Stimulated activated CD4-positive, alpha-beta T cell treated with anti-CD3 and anti-CD28 coated beads, Interleukin-15, amount 100 ng/mL, for 48 hours (primary cell): ENCODE measurements at places on chromosomes 5 and 9.

DNA sequence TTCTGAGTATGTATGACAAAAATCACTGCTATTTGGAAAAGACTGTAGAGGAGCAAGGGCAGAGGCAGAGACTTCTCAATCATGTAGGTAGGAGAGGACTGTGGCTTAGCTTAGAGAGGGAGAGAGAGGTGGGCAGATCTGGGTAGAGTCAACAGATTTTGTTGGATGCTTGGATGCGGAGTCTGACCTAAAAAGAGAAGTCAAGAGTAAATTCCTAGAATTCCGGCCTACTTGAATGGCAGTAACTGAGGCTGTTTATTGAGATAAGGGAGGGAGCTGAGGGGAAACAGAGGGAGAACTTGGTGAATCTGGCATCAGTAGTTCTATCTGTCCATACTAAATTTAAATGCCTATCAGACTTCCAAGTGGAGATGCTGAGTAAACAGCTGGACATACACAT is 2.4 kb downstream of the TICAM2 start:
- DNase-seq = no peak

DNA sequence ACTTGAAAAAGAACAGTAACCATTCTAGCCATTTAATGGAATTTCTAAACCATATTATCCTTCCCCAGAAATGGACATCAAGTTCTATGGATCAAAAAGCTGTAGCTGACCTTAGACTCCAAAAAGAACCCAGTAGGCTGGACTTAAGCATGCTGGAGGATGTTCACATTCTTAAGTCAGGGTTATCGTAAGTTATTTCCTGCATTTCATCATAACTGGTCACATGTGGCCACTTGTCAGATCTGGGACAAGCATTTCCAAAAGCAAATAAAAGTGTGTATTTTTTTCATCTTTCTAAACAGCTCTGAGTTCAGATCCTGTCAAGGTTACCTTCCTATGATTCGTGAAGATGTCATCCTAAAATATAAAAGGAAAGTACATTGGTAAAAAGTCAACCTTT is 274.5 kb upstream of the PTGER4 start:
- DNase-seq = no peak

DNA sequence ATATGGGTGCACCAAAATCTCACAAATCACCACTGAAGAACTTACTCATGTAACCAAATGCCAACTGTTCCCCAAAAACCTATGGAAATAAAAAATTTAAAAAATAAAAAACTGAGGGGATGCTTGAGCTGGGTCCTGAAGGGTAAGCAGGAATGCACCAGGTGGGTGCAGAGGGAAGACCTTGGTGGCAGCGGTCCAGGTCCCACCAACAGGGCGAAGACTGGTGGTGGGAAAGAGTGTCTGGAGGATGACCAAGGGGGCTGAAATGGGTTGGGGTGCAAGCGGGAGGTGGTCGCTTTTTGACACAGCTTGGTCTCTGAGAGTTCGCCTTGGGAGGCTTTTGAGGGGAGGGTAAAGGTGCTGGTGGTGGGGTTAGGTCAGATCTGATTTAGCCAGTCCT is 3.3 kb upstream of the DAB2IP start:
- no peak for DNase-seq

- DNase-seq = no peak
These were observed 181.9 kb upstream of the TBCA start for GRCh38 chr5:77957931-77958521.

DNA sequence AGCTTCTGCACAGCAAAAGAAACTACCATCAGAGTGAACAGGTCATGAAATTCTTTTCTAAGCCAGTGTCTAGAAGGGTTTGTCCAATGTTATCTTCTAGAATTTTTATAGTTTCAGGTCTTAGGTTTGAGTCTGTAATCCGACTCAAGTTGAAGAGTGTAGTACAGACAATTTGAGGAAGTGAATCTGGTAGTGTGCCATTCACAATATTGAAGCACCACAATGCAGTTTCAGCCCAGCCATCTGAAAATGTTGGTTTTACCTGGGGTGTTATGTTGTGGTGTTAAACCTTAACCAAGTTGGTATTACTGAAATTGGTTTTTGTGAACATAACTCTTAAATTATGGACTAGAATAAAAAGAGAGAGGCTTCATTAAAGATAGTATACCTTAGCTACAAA is 77.2 kb downstream of the ADAMTS16 start:
- no peak for DNase-seq

DNA sequence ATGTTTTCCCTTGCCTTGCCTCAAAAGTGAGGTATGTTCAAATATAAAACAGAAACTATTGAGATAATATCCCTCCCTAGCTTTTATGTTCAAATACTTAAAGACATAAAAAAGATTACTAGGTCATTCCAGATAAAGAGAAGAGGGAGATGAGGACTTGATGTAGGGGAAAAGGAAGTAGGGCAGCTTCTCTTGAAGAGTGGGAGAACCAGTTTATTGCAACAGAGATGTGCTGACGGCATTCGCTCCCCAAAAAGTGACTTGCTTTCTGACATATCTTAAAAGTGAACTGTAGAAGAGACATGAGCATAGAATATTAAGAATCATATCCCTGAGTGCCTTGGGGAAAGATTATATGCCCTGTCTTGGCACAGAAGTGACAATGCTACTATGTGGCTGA is 330.2 kb upstream of the NREP start:
- DNase-seq = no peak

- DNase-seq = no peak
These were observed 154.1 kb downstream of the TAF11L14 start for GRCh38 chr5:17788351-17788750.

DNA sequence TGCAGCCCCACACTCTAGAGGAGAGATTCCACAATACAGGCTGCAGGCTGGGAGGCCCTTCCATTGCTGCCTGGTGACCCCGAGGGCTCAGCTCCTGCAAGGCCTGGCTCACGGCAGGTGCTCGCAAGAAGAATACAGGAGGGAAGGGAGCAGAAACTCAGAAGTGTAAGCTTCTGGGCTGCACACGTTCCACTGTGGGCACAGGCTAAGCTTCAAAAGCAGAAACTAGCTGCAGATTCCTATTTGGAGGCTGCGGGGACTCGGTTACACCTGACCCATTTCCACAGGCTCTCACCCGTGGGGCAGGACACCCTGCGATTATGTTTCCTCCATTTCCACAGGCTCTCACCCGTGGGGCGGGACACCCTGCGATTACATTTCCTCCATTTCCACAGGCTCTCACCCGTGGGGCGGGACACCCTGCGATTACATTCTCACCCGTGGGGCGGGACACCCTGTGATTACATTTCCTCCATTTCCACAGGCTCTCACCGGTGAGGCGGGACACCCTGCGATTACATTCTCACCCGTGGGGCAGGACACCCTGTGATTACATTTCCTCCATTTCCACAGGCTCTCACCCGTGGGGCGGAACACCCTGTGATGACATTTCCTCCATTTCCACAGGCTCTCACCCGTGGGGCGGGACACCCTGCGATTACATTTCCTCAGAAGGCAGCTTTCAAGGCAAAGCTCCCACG is 10.3 kb downstream of the LPCAT1 start:
- DNase-seq = no peak

- no peak for DNase-seq
These were observed 60.5 kb downstream of the ANKH start for GRCh38 chr5:14810928-14811572.

- no peak for DNase-seq
These were observed 232.0 kb downstream of the IRX1 start for GRCh38 chr5:3827624-3828023.

DNA sequence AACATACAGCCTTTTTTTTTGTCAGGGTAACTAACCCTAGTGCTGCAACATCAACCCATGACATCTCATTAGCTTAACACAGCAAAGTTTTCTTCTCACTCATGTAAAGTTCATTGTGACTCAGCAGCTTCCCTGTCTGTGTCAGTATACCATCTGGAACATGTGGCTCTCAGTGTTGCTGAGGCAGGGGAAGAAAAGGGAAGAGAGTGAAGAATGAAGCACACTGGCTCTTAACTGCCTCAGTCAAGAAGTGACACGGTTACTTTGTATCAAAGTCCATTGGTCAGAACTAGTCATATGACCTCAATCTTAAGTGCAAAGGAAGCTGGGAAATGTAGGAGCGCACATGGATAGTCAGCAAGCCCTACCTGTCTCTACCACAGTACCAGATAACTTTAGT is 185.0 kb upstream of the ELL2 start:
- DNase-seq = no peak

- DNase-seq = no peak
These were observed 70.9 kb upstream of the STXBP1 start for GRCh38 chr9:127541176-127541575.

DNA sequence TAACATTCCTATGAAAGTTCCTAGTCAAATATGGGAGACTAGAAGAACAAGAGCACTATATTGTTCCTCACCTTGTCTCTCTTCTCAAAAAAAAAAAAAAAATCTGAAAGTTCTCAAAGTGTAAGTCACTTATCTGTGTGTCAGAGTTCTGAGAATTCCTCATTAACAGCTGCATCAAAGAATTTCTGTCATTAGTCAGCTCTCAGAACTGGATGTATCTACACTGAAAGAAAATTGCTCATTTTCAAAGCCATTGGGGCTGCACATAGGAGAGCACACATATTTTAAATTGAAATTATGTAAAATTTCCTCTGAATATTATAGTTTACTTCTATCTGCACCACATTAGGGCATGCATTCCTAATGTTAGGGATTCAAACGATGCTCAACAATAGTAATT is 99.5 kb upstream of the FTMT start:
- DNase-seq = no peak

DNA sequence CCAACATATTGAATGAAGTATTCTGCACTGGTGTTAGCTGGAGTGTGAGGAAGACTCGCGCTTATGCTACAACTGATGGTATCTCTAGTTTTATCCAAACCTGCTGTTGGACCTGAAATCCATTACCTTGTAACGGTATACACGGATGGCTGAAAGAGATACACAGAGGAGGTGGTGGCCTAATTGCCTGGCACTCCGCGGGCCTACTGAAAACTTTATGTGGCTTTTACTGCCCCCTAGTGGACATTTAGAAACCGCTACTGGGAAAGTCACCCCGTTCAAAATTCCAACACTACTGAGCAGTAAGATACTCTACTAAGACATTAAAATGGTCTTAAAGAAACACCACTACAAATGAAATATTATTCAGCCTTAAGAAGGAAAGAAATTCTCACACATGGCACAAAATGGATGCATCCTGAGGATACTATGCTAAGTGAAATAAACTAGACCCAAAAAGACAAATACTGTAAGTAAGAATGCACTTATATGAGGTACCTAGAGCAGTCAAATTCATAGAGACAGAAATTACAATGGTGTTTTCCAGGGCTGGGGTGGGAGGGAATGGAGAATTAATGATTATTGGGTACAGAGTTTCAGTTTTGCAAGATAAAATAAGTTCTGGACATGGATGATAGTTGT is 100.4 kb downstream of the TTLL11 start:
- peak; percentile 17 for DNase-seq

DNA sequence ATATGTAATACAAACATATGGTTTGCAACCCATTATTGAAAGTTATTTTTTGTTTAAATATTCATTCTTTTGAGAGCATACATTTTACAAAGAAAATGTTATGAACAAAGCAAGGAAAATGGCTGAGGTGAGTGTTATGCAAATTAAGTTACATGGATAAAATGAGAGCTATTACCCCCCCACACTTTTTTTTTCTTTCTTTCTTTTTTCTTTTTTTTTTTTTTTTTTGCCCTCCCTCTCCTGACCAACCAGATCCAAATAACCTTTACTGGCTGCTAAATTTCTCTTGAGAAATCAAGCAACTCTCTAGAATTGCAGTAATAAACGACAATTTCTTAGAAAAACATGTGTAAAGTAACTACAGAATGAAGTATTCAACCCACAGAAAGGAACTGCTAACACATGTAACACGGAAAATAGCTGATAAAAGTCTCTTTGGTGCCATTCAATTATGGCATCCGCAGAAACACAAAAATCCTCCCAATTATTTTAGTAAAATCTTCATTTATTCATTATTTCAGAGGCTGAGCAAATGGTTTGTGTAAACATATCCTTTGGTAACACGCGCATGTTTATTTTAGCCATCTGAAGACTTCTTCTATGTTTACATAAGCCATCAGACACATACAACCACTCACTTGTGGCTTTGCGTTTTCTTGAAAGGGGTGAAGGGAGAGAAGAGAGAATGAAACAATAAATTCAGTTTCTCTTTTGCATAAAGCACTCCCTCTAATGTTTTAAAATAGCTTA is 216.1 kb downstream of the NFIB start:
- no peak for DNase-seq

DNA sequence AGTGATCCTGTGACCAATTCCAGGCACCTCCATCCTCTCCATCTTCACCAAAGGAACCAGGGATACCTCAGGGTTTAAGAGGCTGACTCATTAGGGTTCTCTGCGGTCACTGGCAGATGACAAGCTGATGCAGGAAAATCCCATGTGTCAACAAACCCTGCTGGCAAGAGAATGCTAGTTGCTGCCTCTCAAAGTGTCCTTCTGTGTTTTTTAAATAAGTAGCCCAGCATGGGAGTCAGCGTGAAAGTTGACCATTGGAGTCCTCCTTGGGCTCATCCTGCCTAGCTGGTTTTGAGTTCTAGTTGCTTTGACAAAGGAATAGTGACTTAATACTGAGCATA is 200.2 kb downstream of the SLIT3 start:
- DNase-seq = no peak

GRCh38 chr9:128145951-128146351 is 3.3 kb upstream of the LCN2 start:
- no peak for DNase-seq

DNA sequence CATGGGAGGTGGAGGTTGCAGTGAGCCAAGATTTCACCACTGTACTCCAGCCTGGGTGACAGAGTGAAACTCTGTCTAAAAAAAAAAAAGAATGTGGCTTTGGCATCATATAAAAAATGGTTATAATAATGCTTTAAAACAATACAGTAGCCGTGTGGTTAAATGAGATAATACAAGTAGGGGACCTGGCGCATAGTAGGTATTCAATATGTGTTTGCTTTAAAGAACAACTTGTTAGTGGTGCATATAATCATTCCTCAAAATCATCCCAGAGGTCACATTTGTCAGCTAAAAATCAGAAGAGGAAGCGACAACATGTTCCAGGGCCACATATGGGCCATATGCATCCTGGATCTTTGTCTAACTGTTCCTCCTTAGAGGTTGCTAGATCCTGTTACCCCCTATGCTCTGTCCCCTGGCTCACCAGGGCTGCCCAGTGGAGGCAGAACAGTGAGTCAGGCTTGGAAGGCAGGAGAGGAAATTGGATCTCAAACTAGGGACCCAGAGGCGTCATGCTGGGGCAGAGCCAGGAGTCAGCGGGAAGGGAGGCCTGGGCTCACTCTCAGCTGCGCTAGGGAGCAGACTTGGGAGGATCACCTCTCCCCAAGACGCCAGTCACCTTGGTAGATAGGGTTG is 27.7 kb downstream of the LHX6 start:
- no peak for DNase-seq

- DNase-seq = no peak
These were observed 258.1 kb upstream of the EDIL3 start for GRCh38 chr5:84642795-84643194.
